ENCODE measurements at places on chromosomes 6 and 20.

DNA sequence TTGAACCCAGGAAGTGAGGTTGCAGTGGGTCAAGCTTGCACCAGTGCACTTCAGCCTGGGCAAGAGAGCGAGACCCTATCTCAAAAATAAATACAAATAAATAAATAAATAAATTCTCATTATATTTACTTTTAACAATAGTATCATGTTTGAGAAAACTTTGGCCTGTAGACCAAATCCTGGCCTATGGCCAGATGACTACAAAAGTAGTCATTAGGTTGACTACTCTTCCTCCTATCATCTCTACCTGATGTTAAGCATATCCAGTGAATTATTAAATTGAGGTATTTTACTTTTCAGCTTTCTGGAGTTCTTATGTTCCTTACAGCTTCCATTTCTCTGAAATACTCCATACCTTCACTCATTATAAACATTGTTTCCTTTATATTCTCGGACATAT is 280.6 kb downstream of the LAMA2 start:
- no peak for DNase-seq

- no peak for DNase-seq
These were observed 213.4 kb downstream of the KHDC1L start for GRCh38 chr6:73011945-73012344.

DNA sequence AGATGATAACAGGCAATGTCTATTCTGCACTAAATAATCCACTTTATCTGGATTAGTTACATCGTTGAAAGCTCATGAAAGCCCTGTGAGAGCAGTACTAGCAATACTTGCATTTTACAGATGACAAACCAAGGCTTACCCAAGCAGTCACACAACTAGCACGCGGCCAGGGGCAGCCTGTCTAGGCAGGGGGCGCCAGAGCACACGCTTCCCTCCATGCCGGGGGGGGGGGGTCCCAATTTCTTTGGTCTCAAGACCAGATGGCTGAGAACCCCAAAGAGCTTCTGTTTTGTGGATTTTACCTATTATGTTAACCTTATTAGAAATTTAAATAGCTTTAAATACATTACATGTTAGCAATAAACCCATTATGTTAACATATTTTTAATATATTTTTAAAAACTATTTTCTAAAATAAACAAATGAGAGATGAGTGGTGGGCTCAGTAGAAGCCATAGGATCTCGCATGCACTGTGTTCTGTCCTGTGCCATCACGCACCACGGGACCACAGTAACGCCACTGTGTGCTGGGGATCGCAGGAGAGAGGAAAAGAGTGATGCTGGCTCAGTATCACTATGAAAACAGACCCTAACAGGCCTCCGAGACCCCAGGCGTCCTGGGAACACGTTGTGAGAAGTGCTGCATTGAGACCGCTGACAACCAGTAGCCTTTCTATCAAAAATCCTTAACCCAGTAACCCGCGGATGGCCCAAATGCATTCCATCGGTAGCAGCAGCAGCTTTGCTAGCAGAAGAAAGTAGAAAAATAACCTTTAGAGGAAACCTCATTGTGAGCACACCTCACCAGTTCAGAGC is 5.3 kb upstream of the PRR18 start:
- DNase-seq: peak; percentile 74

GRCh38 chr20:47445291-47445690 is 56.4 kb upstream of the NCOA3 start:
- no peak for DNase-seq

DNA sequence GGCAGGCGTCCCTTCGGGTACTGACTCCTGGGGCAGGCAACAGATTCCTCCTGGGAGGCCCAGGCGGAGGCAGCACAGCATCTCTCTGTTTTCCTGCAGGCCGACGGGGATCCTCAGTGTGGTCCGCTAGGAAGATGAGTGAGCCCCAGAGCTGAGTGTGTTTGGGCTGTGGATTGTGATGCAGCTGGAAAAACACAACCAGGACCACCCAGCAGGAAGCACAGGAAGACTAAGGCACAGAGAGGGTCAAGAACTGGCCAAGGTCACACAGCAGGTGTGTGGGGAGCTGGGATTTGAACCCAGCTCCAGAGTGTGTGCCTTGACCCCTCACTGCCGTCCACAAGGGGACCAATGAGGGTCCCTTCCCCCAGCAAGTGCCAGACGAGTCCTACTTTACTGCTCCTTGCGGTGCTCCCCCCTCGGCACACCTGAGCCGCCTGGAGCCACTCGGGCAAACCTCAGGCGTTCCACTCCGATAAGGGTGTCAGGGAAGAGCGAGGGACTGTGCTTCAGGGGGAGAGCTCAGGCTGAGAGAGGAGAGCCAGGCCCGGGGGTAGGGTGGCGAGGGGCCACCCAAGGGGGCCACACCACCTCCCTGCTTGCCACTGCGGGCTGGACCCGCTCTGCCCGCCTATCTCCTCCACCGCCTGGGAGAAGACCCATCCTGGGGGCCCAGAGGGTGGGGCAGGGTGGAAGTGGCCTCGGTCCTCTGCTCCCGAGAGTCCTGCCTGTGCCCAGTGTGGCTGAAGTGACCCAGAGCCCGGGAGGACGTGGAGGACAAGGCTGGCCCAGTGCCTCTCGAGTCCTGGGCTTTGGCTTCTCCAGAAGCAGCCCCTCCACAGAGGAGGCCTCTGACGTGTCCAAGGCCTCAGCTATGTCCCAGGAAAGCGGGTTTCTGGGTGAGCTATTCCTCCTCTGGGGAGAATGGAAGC is 63.3 kb downstream of the YTHDF1 start:
- DNase-seq: no peak

- peak; percentile 56 for DNase-seq
These were observed 85.4 kb downstream of the HFE start for GRCh38 chr6:26172608-26172968.

GRCh38 chr20:34525709-34526416 is 9.6 kb downstream of the DYNLRB1 start:
- no peak for DNase-seq

DNA sequence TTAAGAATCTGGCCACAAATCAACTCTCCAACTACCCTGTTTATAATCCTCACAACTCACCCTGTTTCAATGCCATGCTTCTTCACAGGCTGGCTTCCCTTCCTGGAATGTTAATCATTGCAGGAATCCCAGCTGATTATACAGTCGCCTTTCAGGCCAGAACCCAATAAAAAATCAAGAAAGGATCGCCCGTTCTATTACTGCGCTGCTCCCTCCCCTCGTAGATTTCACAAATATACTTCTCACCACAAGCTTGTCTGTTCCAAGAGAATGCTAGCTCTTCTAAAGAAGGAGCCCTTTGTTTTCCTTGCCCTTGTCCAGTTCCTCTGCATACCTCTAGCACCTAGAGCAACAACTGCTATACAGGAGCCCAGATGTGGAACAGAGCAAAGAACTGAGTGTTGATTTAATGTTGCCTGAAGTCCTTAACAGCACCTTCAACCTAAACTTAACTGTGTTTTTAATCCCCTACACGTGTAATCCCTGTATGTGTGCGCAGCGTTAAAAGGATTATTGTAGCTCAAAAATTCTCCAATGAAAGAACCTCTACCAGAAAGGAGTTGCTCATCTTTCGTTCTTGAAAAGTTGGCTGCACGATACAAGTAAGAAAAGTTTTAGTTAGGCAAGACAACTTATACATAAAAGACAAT is 988 bp downstream of the ECHDC1 start:
- DNase-seq: no peak

DNA sequence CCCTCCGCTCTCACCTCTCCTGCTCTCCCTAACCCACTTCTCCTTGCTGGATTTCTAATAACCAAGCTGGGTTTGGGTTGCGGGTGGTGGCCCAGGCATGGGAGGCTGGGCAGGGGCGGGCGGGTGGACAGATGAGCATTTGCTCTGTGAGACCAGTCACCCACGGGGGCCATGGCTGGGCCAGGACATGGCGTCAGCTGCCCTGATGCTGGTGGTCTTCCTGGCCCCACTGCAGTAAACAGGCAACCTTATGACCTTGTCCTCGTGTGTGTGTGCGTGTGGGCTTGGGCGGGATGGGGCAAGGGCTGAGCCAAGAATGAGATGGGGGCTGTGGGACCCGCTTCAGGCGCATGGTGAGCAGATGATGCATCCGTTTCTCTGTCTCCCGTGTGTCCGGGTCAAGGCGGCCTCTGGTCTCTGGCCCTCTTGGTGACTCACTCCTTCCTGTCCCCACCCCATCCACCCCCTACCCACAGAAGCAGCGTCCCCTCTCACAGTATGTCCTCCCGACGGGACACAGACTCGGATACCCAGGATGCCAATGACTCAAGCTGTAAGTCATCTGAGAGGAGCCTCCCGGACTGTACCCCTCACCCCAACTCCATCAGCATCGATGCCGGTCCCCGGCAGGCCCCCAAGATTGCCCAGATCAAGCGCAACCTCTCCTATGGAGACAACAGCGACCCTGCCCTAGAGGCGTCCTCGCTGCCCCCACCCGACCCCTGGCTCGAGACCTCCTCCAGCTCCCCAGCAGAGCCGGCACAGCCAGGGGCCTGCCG is 41.4 kb upstream of the MYL9 start:
- no peak for DNase-seq

GRCh38 chr6:90193359-90193758 is 103.3 kb downstream of the BACH2 start:
- DNase-seq: no peak

- DNase-seq: no peak
These were observed 38.6 kb downstream of the FOXP4 start for GRCh38 chr6:41584668-41585205.

DNA sequence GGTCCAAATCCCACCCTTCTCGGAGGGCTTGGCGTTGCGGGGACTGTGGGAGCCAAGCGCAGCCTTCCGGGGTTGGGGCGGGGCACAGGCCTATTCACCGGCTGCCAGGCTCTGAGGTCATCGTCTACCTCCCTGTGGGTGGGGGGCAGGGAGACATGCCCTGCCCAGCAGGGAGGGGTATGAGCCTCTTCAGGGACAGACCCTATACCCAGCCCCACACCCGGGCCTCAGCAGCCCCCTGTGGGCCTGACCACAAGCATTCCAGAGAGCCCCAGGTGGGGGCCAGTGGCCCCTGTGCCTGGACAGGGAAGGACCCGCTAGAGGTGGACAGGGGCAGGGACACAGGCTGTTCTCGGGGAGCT is 11.6 kb downstream of the LAMA5 start:
- no peak for DNase-seq

GRCh38 chr6:41182069-41183034 is 18.6 kb downstream of the TREML2 start:
- DNase-seq: peak; percentile 71

- DNase-seq: no peak
These were observed 2.6 kb upstream of the TBX18 start for GRCh38 chr6:84766799-84767525.

DNA sequence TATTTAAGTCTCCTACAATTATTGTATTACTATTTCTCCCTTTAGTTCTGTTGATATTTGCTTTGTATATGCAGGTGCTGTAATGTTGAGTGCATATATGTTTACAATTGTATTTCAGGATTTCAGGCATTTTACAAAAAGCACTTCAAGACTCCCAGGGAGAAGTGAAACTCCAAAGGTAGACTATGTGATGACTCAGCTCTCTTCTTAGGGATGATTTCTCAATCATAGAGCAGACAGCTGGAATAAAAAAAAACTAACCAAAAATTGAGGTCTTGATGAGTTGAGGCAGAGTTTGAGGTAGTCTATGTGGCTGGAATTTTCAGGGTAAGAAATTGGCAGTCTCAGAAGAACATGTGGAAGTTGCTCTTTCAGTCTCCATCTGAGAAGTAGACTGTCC is 786.1 kb downstream of the TFAP2A start:
- DNase-seq: no peak

DNA sequence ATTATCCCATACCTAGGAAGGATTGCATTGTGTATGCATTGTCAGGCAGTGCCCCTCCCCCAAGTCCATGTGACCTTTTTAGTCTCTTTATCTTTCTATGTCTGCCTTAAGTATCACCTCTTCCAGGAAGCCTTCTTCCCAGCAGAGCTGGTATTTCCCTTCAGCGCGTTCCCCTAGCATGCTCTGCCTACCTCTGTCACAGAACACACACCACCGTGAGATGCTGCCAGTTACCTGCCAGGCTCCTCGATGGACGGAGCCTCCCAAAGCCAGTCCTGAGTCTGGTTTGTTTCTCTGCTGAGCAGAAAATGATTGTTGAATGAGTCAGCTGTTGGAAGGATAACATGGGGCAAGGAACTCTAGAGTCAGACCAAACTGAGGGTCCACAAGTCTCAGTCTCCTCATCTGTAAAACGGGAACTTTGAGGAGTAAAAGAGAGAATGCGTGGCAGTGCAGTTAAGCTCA is 11.3 kb upstream of the ZNF335 start:
- no peak for DNase-seq

GRCh38 chr20:38123021-38123587 is 42.0 kb downstream of the TGM2 start:
- no peak for DNase-seq

- DNase-seq: no peak
These were observed 22.6 kb downstream of the SLC2A12 start for GRCh38 chr6:134029495-134030455.

DNA sequence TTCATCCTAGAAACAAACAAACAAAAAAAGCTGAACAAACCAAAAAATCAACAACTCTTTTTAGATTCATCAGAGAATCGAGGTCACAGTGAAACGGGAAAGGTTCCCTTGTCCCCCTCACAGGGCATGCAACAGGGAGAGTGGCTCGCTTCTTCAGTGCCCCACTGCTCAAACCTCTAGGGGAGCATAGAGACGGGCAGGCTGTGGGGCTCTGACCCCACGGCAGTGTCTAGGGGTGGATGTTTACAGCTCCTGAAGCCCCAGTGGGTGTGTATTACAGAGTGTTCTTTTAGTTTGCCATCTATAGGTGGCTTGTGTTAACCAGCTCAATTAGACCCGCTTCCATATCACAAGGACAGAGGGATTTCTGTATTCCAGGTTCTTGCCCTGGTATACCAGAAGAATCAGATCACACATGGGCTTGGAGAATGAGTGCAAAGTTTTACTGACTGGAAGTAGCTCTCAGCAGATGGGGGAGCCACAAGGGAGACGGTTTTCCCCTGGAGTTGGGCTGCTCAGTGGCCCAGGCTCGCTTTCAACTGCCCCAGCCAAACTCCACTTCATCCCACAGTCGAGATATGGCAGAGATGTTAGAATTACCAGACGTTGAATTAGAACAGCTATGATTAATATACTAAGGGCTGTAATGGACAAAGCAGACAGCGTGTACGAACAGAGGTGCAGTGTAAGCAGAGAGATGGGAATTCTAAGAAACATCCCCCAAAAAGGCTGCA is 192.6 kb upstream of the CST7 start:
- DNase-seq: no peak

- DNase-seq: no peak
These were observed 200.5 kb downstream of the ARID1B start for GRCh38 chr6:156977527-156978291.

DNA sequence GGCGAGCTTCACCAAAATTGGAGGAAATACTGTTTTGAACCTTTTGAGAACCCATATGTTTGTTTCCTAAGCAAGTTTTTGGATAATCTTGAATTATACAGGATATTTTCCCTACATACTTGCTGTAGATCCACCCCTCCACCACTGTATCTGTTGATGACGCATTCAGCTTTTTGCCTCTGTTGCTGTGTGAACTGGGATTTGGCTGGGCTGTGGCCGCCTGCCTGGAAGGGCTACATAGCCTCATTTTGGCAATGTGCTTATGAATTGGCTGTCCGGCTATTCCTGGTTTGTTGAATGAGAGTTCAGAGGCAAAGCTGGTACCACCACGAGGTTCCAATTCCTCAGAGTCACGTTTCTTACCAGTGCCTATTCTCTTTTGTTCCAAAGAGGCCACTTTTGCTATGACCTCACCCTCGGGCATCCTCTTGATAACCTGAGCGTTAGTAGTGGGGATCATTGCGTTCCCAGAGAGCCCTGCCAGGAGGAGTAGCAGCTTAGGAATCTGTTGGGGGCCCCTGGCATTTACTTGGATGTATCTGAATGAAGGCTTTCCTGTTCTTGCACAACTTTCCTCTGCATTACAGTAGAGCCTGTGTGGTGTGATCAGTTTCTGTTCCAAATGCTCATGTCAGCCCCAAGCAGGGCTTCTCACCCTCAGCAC is 6.4 kb downstream of the FAM83D start:
- DNase-seq: no peak
